ENCODE measurements at places on chromosomes 5 and 9.

- no peak for DNase-seq
These were observed 192.7 kb downstream of the GNA14 start for GRCh38 chr9:77455312-77455927.

- no peak for DNase-seq
These were observed 126.2 kb upstream of the PCA3 start for GRCh38 chr9:76638001-76638400.

DNA sequence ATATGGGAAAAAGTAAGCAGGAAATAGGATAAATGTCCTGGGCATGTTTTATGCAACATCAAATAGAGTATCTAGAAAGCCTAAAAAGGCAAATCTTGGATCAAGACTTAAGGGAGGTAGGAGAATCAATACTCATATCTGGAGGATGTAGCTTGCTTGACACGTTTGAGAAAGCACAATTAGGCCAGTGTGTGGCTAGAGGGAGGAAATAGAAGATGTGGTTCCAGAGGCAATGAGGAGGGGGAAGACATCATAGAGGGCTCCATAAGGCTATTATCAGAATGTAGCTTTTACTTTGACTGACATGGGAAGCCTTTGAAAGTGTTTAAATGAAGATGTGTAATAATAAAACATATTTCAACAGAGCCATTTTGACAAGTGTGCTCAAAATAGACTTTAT lies 200.7 kb upstream of the CDH12 start:
- no peak for DNase-seq

GRCh38 chr5:115941051-115941675 lies 21.1 kb upstream of the LVRN start:
- peak; percentile 75 for DNase-seq

DNA sequence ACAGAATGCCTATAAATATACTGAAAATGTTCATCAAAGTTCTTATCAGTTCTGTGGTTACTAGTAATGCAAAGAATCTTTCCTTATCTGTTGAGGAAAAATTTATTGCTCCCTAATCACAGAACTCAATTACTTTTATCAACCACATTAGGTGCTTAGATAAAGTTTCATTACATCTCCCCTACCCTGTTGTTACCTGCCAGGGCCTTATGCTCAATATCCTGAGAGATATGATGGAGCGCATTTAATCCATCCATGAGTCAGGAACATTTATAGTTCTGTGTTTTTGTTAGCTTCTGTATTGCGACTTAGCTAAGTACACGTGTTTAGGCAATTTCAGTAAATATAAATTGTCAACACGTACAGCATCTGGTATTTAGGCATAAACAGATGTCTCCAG lies 164.3 kb upstream of the ST8SIA4 start:
- DNase-seq: no peak
